ENCODE measurements at places on chromosomes 5 and 9. TPM values are rescaled to one million over a fixed set of nuclear protein-coding genes. Genes with fewer than 3 reads are reported as not detected.

DNA sequence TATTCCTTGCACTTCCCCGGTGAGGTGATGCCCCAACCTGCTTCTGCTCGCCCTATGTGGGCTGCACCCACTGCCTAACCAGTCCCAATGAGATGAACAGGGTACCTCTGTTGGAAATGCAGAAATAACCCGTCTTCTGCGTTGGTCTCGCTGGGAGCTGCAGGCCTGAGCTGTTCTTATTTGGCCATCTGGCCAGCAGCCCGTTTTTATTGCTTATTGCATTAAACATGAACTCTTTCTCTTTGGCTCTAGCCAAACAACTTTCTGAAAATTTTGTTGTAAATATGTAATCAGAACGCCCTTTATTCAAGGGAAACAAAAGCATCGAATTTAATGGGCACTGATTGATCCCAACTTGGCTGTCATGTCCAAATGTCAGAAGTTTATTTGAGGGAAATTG is 124.7 kb upstream of the FTMT start:
- no peaks in the 10 kb centered on the region for H3K36me3 ChIP-seq
- no peak overlapping the region for H3K4me3 ChIP-seq
- no peaks in the 10 kb centered on the region for H3K4me1 ChIP-seq
- no peaks in the 10 kb centered on the region for H3K27me3 ChIP-seq

- DNase-seq = no peak
- H3K27me3 ChIP-seq = peaks cover 28% of the 10 kb centered on the region
- peaks cover 11% of the 10 kb centered on the region for H3K4me1 ChIP-seq
- H3K36me3 ChIP-seq = no peaks in the 10 kb centered on the region
- no peak overlapping the region for H3K4me3 ChIP-seq
Measured at GRCh38 chr5:95280401-95281095, 4.3 kb downstream of the MCTP1 start.

GRCh38 chr5:72427488-72428437 is 79.4 kb downstream of the ZNF366 start:
- H3K27ac ChIP-seq = no peak overlapping the region
- H3K4me3 ChIP-seq = no peak overlapping the region
- no peaks in the 10 kb centered on the region for H3K36me3 ChIP-seq
- H3K27me3 ChIP-seq = no peaks in the 10 kb centered on the region
- H3K4me1 ChIP-seq = no peaks in the 10 kb centered on the region

GRCh38 chr9:83441390-83441789 is 96.8 kb downstream of the FRMD3 start:
- no peak for DNase-seq
- H3K27ac ChIP-seq = no peak overlapping the region
- no peaks in the 10 kb centered on the region for H3K4me1 ChIP-seq

DNA sequence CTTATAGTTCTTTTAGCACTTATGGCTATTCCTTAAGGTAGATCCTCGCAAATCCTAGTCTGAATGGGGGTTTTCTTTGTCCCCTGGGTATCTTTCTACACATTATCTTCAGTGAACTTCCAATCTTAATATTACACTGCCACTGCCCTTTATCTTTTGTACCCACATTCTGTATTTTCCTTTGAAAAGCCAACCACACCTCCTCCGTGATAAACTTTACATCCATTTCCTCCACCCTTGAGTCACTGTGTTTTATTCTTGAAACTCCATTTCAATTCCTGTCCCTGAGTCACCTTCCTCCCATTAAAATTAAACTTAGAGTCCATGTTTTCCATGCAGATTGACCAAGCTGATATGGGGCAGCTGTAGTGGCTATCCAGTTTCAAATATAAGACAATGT is 43.2 kb upstream of the RICTOR start:
- H3K27ac ChIP-seq = no peak overlapping the region
- H3K4me1 ChIP-seq = no peaks in the 10 kb centered on the region
- no peak overlapping the region for H3K4me3 ChIP-seq
- H3K36me3 ChIP-seq = no peaks in the 10 kb centered on the region
- no peaks in the 10 kb centered on the region for H3K27me3 ChIP-seq
- no peak for DNase-seq

Gene CD180
- 0.30 TPM for total RNA-seq

Gene NOXA1
- 29.3 TPM for total RNA-seq

Gene FOXI1
- total RNA-seq = not detected

Gene MARCOL
- total RNA-seq = not detected

All from colonic mucosa (tissue), 4 donors.